ENCODE measurements at places on chromosomes 6 and 20. TPM values are rescaled to one million over a fixed set of nuclear protein-coding genes. Genes with fewer than 3 reads are reported as not detected.

Gene OR12D3
- total RNA-seq: not detected

- no peak overlapping the region for H3K4me3 ChIP-seq
- H3K4me1 ChIP-seq: no peaks in the 10 kb centered on the region
- no peaks in the 10 kb centered on the region for H3K36me3 ChIP-seq
- no peak overlapping the region for H3K27ac ChIP-seq
These were observed 20.1 kb upstream of the MTCL3 start for GRCh38 chr6:127539272-127539671.

- H3K27ac ChIP-seq: no peak overlapping the region
- DNase-seq: no peak
- no peak overlapping the region for H3K4me3 ChIP-seq
- no peaks in the 10 kb centered on the region for H3K36me3 ChIP-seq
These were observed 6.1 kb upstream of the ULBP2 start for GRCh38 chr6:149935668-149936067.

DNA sequence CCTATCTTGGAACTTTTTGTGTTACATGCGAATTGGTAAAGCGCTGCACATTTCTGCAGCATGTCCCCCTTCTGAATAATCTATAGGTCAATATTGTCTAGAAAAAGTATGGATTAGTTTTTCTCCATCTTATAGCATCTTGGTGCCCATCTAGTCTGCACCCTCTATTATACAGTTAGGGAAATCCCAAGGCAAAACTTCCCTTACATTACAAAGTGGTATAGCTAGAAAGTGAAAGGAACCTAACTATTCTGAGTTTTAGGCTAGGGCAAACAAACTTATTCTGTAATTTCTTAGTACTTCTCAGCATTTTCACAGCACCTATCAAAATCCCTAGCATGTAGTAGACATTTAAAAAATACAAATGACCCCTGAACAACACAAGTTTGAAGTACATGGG is 133.5 kb upstream of the CCDC28A start:
- no peak overlapping the region for H3K27ac ChIP-seq
- H3K27me3 ChIP-seq: no peaks in the 10 kb centered on the region
- peaks cover 8% of the 10 kb centered on the region for H3K4me1 ChIP-seq
- no peaks in the 10 kb centered on the region for H3K36me3 ChIP-seq
- no peak for DNase-seq

- H3K4me3 ChIP-seq: no peak overlapping the region
- H3K4me1 ChIP-seq: peaks cover 17% of the 10 kb centered on the region
- no peaks in the 10 kb centered on the region for H3K27me3 ChIP-seq
- DNase-seq: no peak
- no peaks in the 10 kb centered on the region for H3K36me3 ChIP-seq
These were observed 16.1 kb upstream of the PBOV1 start for GRCh38 chr6:138234363-138234762.

DNA sequence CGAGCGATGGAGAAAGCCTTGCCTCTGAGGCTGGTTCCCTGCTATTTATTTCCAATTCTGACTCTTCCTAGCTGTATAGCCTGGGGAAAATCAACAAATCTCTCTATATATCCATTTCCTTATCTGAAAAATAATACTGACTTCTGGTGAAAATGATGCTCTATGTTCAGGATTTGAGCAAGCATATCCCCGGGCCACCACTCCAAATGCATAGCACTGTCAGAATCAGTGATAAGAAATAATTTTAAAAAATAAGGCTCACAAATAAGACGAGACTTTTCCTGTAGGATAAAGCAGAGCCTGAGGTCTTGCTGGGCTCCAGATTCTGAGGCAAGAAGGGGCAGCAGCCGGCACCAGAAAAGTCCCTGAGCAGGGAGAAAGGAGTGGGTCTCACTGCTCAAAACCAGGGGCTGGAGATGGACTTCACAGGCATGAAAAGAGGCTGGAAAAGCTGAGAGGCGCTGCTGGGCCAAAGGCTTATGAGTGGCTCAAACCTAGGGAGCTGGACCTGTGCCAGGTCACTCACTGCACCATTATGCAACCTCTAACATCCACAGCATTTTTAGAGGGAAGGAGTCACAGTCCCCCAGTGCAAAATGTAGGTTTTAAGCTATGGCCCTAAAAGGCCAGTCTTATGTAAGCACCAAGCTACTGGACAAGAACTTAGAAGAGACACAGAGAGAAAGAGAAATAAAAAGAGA is 48.1 kb upstream of the SLC17A4 start:
- no peaks in the 10 kb centered on the region for H3K36me3 ChIP-seq
- no peak overlapping the region for H3K4me3 ChIP-seq
- no peak for DNase-seq
- no peaks in the 10 kb centered on the region for H3K27me3 ChIP-seq
- H3K27ac ChIP-seq: no peak overlapping the region
- no peaks in the 10 kb centered on the region for H3K4me1 ChIP-seq

GRCh38 chr20:62410746-62411478 is 3.8 kb upstream of the CABLES2 start:
- no peak for DNase-seq
- H3K4me3 ChIP-seq: no peak overlapping the region
- H3K27ac ChIP-seq: no peak overlapping the region
- H3K4me1 ChIP-seq: peaks cover 66% of the 10 kb centered on the region
- H3K36me3 ChIP-seq: peaks cover 4% of the 10 kb centered on the region
- no peaks in the 10 kb centered on the region for H3K27me3 ChIP-seq

GRCh38 chr6:44849806-44850205 is 462.3 kb downstream of the CDC5L start:
- H3K36me3 ChIP-seq: no peaks in the 10 kb centered on the region
- H3K4me3 ChIP-seq: no peak overlapping the region
- no peak overlapping the region for H3K27ac ChIP-seq
- peaks cover 6% of the 10 kb centered on the region for H3K4me1 ChIP-seq
- no peak for DNase-seq
- no peaks in the 10 kb centered on the region for H3K27me3 ChIP-seq

- no peak overlapping the region for H3K4me3 ChIP-seq
- H3K27me3 ChIP-seq: no peaks in the 10 kb centered on the region
- no peaks in the 10 kb centered on the region for H3K36me3 ChIP-seq
- no peak overlapping the region for H3K27ac ChIP-seq
- H3K4me1 ChIP-seq: peaks cover 9% of the 10 kb centered on the region
These were observed 50.4 kb downstream of the SMPDL3A start for GRCh38 chr6:122839472-122839871.

DNA sequence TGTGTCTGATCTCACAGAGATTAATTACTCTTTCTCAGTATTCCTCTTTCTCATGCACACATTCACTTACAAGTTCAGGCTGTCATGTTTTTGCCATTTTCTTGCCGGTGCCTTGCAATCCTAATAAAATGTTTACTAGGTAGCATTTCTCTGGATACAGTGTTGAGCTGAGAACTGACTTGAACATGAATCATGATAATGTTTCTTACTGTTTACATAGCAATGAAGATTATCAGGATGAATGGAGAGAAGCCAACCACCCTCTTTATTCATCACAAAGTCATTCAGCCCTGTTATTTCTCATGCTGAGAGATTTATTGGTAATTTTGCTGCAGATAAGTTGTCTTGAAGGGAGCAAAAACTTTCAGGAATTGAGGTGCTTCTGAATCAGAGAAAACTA is 185.5 kb upstream of the ECI2 start:
- no peak overlapping the region for H3K27ac ChIP-seq
- no peak overlapping the region for H3K4me3 ChIP-seq
- H3K4me1 ChIP-seq: no peaks in the 10 kb centered on the region
- H3K36me3 ChIP-seq: no peaks in the 10 kb centered on the region
- H3K27me3 ChIP-seq: no peaks in the 10 kb centered on the region

DNA sequence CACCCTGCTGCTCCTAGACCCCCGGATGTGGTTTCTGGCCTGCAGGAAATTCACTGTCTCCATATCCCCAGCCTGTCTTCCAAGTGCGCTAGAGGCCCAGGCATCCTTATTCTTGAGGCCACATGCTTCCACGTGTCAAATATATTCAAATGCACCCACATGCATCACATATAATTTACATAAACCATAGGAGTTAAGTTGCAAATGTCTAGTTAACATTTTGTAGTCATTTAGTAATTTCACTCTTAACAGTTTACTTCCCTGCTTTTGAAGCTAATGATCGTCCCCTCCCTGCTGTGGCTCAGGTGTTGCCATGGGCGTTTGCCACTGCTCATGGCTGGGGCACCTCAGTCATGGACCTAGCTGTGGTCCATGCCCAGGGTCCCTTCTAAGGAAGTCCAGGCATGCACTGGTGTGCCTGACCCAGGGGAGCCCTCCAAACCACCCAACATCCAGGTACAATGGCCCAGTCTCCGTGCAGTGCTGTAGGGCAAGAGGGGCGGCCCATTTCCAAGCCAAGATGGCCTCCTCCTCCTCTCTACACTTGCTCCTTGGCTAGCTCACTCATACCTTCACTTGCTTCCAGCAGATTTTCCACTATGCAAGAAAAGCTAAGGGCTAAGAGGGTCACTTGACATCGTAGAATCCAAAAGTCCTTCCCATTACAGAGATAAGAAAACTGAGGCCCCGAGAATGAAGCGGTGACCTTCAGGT is 42.4 kb downstream of the FGD2 start:
- DNase-seq: no peak
- no peak overlapping the region for H3K27ac ChIP-seq
- no peaks in the 10 kb centered on the region for H3K36me3 ChIP-seq
- peaks cover 13% of the 10 kb centered on the region for H3K4me1 ChIP-seq
- H3K4me3 ChIP-seq: no peak overlapping the region

GRCh38 chr20:63116412-63117106 is 99.4 kb downstream of the YTHDF1 start:
- H3K27me3 ChIP-seq: peaks cover 3% of the 10 kb centered on the region
- H3K27ac ChIP-seq: no peak overlapping the region
- H3K4me3 ChIP-seq: no peak overlapping the region
- no peaks in the 10 kb centered on the region for H3K4me1 ChIP-seq
- no peaks in the 10 kb centered on the region for H3K36me3 ChIP-seq

Data from Caco-2 (cell line).